ENCODE measurements at places on chromosomes 7 and 10. TPM values are rescaled to one million over a fixed set of nuclear protein-coding genes. Genes with fewer than 3 reads are reported as not detected.

DNA sequence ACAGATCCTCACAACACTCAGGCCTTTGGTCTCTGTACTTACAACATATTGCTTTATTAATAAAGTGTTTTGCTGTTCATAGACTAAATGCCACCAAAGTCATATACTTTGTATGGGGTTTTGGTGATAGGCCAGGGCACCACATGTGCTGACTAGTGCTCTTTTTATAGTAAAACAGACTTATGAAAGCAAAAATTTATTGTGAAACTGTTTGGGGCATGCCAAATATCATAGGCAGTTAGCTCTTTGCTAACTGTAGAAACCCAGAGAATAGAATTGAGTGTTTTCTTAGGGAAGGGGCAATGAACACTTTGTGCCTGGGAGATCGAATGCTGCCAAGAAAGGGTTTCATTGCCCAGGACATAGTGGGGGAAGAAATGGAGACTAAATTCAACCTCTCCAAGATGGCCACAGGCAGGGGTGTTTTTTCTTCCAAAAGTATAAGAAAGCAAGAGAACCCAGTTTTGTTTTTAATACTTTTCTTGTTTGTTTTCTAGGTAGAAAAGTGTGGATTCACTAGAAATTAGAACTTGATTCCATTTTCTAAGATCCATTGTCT is 142.7 kb downstream of the TRIL start:
- no peak for DNase-seq

DNA sequence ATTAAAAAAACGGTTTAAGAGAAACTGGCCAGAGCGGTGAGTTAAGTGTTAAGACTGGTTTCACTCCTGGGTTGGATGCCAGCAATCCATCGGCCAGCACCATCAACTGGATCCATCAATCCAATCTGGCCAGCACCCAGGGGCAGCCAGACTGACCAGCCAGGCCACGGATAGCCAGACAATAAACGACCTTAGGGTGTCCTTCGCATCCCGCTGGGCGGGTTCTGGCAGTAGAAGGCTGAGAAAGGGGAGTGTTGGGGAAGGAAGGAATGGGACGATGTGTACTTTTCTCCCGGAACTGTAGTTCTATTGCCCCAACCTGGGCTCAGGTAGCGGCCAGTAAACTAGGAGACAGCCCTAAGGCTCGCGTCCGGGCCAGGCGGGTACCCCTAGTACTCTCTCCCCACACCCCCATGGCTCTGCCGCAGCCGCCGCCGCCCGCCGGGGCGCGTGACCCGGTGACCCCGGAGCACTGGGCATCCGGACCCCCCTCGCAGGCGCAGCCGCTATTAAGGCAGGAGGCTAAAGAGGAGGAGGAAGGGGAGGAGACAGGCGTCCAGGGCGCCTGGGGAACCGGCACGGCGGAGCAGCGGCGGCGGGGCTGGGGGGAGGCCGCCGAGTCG is at the start of gene CASD1:
Gene CASD1 (plus strand): TSS at position 546 of the 623 bp plus-strand sequence. CDS start 276 bp downstream, outside the sequence.
- no peak for DNase-seq

DNA sequence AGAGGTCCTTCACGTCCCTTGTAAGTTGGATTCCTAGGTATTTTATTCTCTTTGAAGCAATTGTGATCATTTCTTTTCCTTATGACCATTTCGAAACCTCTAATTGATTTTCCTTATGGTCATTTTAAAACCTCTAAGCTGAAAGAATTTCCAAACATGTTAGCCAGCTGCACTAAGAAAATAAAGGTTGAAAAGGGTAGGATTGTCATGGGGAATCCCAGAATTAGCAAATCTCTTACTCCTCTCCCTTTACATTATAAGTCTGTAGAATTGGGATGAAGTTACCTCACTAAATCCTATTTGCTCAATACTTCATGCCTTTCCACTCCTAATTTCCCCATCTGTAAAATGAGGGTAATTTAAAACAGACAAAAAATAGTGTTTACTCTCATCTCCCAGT is 79.5 kb downstream of the FAM185A start:
- no peak for DNase-seq

DNA sequence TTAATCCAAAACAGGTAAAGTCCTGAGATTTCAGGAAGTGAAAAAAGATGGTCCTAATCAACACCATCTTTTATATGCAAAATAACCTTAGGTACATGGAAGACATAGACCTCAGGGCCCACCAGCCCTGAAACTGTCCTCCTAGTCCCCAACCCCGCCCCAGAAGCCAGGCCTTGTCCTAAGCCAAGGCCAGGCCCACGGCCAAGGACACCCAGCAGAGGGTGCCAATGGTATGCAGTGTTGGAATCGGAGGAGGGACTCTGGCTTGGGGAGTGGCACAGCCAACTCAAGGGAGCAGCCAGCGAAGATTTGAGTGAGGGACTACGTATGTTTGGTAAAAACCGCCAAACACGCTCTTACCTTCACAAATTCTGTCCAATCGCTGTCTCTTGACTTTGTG is 96.7 kb downstream of the ZRANB1 start:
- DNase-seq = no peak

- no peak for DNase-seq
Observed at GRCh38 chr7:106693677-106694353, 32.9 kb upstream of the CCDC71L start.

DNA sequence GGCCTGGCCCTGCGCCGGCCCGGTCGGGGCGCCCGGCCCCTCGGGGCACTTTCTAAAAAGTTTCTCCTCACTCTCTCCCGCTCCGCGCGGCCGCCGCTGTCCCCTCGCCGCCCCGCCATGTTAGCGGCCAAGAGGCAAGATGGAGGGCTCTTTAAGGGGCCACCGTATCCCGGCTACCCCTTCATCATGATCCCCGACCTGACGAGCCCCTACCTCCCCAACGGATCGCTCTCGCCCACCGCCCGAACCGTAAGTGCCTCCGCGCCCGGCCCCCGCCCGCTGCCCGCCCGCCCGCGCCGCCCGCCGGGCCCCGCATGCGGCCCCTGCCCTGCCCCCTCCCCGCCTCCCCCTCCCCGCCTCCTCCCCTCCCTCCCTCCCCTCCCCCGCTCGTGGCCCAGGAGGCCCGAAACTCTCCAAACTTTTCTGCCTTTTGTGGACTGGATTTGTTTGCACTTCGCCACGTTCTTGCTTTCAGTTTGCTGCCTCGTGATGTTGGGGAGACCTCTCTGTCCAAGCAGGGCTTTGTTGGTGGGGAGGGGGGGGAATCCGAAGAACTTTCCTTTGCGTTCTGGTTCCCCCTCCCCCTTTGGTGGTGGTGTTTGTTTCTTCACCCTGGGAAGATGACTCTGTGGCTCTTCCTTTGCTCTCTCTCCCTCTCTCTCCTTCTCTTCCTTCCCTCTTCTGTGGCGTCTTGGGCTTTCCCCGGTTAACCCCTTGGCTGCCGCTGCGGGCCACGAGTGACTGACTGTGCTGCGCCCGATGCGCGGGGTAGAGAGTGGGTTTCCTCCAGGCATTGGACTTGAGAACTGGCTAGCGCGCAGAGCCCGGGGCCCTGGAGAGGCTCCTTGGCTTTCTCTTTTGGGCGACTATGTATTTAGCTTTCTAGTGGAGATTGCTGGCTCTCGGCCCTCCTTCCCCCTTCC is 1.6 kb downstream of the TCF7L2 start:
- DNase-seq = no peak

DNA sequence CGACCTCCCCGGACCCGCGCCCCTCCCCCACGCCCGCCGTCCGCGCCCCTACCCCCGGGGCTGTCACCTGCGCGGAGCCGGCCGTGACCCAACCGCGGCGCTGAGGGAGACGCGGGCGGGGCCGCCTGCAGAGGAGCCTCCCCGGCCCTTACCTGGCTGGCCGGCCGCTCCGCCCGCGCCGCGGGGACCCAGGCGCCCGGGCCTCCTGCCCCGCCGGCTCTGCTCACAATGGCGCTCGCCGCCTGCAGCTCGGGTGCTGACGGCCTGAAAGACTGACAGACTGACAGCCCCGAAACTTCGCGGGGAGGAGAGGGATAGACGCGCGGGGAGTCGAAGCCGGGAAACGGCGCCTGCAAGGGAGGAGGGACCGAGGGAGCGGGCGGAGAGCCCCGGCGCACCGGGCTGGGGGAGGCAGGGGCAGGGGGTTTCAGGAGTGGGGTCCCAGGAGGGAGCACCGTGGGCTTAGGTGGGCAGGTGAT is 393 bp downstream of the ZNF467 start:
- DNase-seq = no peak

VWC2 gene
- total RNA-seq = not detected

TSPAN33 gene
- 5.4 TPM for total RNA-seq

DNA sequence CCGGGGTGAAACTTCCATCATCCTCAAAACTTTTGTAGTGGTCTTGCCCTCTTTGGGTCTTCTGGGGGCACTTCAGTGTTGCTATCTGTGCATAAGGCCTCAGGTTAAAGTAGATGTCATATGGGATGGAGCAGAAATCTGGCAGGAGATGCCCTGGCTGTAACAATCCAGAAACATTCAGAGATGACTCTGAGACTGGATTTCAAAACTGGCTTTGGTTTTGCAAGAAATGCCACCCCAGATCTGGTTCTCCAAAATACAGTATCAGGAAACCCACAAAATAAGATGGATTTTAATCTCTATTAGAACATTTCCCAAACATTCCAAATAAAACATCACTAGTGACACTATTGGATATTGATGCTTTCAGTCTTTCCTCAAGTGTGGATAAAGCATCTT is 191.5 kb downstream of the REEP3 start:
- DNase-seq = no peak

DNA sequence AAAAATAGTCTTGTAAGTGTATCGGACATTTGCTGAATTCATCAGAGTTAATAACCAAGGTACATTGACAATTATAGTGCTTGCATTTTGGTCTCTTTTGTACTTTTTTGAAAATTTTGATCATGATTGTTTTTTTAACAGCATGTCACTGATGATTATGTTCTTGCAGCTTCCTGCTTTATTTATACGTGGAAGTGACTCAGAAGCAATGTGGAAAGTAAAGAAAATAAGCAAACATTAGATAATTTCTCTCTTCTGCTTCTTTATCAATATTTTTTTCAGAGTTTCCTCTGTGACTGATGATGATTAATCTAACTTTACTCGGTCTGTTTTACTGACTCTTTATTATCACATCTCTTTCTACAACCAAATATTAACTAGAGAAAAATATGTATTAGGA is 1351.9 kb downstream of the REEP3 start:
- no peak for DNase-seq

DNA sequence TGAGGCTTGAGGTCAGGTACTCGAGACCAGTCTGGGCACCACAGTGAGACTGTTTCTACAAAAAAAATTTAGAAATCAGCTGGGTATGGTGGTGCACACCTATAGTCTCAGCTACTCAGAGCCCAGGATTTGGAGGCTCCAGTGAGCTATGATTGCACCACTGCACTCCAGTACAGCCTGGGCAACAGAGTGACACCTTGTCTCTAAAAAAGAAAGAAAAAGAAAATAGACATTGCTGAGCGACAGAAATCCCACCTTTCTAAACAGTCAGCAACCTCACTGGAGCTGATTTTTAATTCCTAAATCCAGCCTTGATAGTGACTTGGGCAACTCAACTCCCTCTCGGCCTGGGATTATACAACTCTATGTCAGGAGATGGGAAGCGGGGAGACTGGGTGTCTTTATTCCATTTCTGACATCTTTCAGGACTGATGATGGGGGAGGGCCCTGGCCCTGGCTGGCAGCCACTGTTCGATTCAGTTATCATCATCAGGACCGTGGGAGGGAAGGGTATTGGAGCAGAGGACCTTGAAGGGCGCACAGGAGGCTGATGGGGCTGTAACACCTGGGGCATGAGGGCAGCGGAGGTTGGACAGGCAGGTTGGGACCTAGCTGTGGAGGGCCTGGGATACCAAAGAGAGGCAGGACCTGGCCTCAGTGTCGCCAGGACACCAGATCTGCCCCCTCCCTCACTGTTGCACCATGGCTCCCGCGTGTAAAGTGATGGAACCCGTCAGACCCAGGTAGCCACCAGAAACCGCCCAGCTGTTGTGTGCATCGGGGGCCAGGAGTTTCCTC is 14.7 kb downstream of the HSPB1 start:
- DNase-seq = no peak

NEUROG3 gene
- total RNA-seq = not detected

- no peak for DNase-seq
Observed at GRCh38 chr10:112832361-112832878, 117.6 kb upstream of the TCF7L2 start.
